Activated T-cell treated with anti-CD3 and anti-CD28 coated beads for 1 hour (primary cell): ENCODE measurements at places on chromosomes 3 and 15.

DNA sequence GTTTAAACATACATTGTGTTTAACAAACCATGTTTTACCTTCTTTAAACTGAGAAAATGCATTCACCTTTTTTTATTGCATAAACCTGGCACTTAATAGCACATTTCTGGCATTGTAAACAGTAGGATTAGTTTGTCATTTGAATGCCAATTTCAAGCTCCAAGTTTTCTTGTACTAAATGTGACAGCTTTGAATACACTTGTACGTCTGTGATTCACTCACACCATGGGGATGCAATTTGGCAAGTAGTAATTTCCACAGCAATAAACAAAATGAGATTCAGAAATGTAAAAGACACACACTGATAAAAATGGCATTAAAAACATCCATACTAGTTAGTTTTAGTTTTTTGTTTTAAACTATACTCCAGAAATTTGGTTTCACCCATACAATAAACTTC, 598.9 kb downstream of the SI start:
- DNase-seq = no peak

GRCh38 chr3:140078940-140079339, 144.0 kb downstream of the CLSTN2 start:
- DNase-seq = no peak

DNA sequence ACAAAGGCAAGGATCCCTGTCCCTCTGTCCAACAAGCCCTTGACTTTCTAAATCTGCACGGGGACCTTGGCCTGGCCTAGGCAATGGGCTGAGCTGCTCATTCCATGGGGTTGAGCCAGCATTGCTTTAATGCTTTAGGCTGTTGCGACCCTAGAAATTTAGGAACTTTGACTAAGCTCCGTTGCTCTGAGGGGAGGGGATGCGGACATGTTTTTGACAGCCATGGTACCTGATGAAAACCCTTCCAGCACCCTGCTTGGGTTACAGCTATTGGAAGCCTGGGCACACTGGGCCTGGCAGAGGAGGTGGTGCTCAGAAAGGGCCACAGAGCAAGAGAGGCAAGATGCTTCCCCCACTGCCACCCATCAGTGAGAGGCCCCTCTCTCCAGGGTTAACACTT, 37.1 kb downstream of the SYNM start:
- DNase-seq = no peak

DNA sequence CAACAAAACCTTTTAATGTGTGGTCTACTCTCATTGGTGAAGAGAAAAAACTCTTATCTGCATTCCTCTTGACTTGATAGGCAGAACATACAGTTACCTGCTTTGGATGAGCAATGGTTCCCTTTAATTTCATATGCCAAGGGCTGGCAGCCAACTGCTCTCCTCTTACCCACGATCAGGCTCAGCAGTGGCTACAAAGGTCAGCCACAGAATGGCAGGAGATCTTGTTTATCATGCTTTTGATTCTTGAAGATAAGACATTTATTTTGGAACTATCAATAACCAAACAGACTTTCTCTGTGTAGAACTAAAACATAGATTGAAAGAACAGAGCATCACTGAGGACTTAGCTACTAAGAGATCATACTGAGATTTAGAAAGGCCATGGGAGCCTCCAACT, 6.1 kb upstream of the IREB2 start:
- no peak for DNase-seq

GRCh38 chr15:37093480-37094332, 6.6 kb downstream of the MEIS2 start:
- DNase-seq = no peak

- DNase-seq = no peak
Measured at GRCh38 chr3:95508124-95508523, 1306.3 kb upstream of the EPHA6 start.

DNA sequence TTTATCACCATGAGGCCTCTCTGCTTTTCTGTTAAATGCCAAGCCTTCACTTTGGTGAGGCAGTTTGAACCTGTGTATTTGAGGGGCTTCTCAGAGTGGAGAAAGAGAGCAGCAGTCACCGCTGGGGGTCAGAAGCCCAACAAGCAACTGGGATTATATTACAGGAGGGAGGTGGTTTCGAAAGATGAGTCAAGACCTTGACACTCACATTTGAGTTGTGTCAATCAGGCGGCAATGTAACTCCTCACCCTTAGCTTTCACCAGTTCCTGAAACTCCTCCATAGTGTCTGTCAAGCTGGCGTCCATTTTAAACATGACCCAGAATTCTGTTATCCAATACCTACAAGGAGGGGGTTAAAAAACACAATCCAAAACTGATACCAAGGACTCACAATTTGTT, 46.5 kb downstream of the RASGRP1 start:
- no peak for DNase-seq

- no peak for DNase-seq
Measured at GRCh38 chr15:85149465-85150129, 167.9 kb downstream of the PDE8A start.

- DNase-seq = no peak
Measured at GRCh38 chr3:123076496-123077418, 9.9 kb downstream of the PDIA5 start.

DNA sequence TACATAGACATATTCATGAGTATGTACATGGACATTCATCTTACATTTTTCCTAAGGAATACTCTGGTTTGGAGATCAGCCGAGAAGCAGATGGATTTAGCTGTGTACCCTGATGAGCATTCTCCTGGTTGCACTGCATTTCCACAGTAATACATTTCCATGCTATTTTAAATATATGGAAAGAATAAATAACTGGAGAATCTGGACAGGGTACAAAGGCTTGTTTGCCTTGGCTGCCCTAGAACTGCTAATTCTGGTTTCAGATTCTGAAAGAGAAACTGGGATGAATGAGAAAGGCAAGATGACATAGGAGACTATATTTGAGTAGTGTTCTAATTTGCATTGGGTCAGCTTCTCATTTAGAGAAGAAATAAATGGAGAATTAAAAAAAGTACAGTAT, 190.8 kb upstream of the FAM3D start:
- no peak for DNase-seq

- DNase-seq = no peak
Measured at GRCh38 chr15:85579957-85580694, 199.7 kb downstream of the AKAP13 start.

GRCh38 chr15:49673861-49674260, 53.0 kb downstream of the DTWD1 start:
- no peak for DNase-seq

DNA sequence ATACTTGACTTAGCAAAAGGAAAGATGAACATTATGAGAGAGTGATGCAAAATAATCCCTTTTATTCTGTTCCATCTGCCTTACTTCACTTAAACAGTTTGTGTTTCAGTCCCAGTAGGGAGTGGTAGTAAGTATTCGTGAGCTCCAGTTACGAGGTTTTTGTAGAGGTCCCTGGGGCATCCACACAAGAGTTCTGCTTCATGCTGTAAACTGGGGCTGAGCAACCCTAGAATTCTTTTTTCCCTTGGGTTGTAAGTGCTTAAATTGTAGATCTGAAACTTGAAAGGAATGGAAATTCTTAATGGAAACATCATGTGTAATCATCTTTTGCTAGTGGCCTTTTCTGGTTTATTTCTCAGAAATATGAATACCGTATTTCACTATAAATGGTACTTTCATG, 79.5 kb downstream of the SEMA6D start:
- no peak for DNase-seq

DNA sequence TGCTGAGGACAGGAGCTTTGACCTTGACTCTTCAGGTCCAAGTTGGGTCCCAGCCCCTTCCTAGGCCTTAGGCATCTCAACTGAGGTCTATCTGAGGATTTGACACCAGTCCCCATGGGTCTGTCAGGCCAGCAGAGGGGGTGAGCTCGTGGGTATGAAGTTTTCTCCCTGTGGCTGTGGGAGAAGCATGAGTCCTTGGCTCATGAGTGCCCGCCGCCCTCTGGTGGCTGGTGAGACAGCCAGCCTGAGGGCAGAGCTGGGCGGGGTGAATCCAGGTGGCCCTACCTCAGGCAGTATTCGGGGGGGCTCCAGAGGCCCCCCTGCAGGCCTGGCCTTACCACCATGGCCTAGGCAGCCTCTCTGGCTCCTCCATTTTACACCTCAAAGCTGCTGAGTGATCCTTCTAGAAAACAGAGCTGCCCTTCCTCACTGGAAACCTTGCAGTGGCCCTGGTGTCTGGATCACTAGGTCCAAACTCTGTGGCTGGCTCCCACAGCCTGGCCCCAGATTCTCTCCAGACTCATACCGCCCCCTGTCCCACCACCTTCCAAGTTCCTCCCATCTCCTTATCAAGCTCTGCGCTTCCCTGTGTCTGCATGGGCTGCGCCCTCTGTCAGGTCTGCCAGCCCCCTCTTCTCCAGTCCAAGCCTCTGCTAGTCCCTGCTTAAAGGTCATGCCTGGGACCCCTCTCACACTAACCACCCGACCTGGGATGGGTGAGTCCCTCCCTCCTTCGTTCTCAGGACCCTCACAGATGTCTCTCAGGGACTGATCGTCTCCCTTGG, 16.1 kb downstream of the SH2D7 start:
- DNase-seq = peak; percentile 79

- no peak for DNase-seq
Measured at GRCh38 chr3:142029052-142029642, 120.2 kb downstream of the TFDP2 start.

DNA sequence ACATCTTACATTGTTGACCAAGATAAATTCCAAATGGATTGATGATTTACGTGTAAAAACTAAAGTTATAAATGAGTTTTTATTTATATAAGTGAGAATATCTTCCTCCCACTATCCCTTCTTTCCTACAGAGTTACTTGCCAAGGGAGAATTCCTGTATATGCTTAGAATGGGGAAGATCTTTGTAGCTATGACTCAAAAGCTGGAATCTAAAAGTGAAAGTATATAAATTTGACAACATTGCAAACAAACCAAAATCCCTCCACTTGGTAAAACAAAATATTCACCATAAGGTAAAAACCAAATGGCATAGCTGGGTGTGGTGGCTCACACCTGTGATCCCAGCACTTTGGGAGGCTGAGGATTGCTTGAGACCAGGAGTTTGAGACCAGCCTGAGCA, 52.7 kb upstream of the GCNT3 start:
- DNase-seq = no peak

- no peak for DNase-seq
Measured at GRCh38 chr15:25792128-25792527, 71.0 kb downstream of the ATP10A start.

DNA sequence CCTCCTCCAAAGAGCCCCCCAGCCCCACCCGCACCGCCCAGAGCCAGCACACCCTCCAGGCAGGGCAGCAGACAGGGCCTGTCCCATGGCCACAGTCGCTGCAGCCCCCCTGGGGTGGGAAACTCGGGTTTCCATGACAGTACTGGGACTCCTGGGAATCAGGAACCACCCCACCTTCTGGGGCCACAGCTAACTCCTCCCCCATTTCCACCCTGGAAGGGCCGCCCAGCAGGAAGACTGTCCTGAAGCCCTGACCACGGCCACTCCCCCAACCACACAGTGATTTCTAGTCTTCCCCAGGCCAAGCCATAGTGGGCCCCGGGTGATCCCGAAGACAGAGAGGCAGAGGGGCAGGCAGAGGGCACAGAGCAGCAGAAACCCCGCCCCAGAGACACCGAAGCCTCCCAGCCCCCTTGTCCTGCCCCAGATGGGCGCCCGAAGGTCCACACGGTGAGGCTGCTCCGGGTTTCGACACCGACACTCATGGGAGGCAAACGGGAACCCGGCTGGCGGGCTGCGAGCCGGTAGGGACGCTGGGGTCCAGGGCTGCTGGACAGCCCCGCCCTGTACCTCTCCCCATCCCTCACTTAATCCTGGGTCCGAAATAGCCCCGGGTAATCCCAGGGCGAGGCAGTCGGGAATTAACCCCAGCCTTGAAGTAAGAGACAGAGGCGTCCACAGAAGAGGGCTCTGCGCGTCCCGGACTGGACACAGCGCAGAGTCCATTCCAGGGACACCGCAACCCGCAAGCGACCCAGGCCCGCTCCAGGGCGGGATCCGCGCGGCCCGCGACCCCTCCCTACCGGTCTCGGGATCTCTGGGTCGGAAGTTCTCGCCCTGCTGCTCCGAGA, 138.4 kb downstream of the NUP210 start:
- DNase-seq = no peak

GRCh38 chr15:100114100-100114499, 227.7 kb downstream of the ADAMTS17 start:
- no peak for DNase-seq

DNA sequence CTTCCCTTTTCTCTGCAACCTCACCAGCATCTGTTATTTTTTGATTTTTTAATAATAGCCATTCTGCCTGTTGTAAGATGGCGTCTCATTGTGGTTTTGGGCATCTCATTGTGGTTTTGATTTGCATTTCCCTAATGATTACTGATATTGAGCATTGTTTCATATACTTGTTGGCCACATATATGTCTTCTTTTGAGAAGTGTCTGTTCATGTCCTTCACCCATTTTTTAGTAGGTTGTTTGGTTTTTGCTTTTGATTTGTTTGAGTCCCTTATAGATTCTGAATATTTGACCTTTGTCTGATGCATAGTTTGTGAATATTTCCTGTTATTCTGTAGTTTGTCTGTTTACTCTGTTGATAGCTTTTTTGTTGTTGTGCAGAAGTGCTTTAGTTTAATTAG, 312.2 kb upstream of the TBC1D5 start:
- no peak for DNase-seq

- no peak for DNase-seq
Measured at GRCh38 chr15:96264801-96265515, 65.5 kb upstream of the NR2F2 start.

DNA sequence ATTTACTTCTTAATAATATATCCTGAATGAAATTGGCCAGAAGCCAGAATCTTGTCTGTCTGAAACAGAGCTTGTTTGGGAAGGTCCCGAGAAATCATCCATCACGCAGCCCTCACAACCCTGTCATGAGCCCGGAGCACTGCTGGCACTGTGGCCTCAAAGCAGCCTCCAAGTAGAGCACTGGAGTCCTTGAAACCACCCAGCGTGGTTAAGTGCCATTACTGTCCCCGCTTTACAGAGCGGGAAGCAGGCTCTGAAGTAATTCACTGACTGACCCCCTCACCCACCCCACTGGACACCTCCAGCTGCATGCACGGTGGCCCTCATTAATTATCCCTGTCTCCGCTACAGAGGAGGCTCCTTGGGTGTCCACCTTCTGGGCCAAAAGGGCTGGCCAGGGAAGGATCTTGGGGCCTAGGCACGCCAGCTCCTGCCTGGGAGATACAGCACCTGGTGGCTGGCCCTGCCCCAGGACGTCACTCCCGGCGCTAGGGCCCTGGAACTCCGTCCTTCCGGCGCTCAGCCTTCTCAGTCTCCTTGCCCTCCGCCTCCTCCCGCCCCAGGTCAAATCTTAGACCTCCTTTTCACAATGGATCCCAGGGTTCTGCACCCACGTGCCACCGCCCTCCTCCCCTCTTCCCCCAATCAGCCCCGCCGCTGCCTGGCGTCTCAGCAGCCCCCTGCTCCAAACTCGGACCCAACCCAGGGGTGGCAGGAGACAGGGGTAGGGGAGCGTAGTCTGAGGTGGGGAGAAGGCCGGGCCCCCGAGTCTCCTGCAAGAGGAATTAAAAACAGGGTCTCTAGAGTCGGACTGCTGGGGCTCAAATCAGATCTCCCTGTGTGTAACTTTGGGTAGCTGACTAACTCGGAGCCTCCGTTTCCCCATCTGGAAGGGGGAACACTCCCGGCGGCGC, 1.1 kb downstream of the TKT start:
- peak; percentile 25 for DNase-seq

- DNase-seq = no peak
Measured at GRCh38 chr3:13026534-13026933, 46.7 kb downstream of the IQSEC1 start.
